ENCODE measurements at places on chromosomes 2 and 18.

DNA sequence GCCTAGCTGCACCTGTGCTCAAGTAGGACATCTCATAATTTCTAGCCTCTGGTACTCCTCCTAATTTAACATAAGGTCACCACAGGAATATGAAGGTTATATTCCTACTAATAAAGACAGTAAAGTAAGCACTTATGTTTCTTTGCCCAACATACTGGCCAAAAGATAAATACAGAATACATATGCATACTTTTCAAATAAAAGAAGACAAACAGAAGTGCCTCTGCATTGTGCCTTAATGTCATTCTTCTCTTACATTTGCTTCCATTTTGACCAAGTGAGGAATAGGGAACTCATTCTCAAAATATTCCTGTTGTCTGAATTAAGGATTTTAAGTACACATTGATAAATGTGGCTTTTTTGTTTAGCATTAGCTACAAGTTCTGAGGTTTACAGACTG, 5.6 kb downstream of the BCL11A start:
- DNase-seq = no peak

GRCh38 chr2:36469710-36470109, 114.1 kb downstream of the CRIM1 start:
- no peak for DNase-seq

DNA sequence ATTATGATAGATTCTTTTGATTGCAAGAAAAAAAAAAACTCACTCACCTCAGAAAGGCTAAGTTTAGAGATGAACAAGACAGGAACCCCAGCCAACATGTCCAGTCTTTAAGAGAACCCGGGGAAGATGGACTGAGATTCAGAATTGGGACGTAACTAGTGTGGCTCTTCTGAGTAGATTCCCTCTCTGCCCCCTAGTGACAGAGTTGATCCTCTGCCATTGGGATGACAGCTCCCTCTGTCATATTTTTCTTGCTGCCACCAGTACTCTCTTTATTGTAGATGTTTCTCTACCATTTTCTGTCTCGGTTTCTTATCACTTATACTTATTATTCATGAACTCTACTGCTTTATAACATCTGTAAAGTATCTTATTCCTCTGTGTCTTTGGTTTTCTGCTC, 77.7 kb downstream of the GULP1 start:
- no peak for DNase-seq

DNA sequence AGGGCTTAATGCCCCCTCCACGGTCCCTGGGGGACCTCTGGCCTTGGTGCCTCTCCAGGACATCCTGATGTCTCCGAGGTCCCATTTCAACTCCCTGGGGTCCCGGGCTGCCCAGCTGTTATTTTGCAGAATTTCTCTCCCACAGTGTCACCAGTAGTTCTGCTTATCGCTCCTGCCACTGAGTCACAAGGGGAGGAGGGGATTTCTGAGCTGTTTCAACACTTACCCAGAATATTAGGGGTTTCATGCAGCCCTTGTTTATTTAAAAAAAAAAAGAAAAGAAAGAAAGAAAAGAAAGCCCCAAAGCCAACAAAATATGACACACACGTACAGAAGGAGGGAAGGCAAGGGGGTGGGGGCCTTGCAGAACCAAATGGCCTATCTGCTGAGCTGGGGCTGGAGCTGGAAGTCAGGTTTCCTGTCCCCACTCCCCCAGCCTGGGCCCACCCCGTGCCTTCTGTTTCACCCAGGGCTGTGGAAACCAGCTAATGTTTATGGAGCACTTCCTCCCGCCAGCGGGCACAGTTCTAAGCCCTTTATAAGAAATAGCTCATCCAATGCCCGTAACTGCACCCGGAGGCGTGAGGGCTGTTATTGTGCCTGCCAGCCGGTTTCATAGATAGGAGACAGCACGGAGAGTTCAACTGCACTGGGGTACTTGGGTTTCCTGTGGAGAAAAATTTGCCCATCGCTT, 8.4 kb upstream of the ARID5A start:
- DNase-seq = peak; percentile 29

DNA sequence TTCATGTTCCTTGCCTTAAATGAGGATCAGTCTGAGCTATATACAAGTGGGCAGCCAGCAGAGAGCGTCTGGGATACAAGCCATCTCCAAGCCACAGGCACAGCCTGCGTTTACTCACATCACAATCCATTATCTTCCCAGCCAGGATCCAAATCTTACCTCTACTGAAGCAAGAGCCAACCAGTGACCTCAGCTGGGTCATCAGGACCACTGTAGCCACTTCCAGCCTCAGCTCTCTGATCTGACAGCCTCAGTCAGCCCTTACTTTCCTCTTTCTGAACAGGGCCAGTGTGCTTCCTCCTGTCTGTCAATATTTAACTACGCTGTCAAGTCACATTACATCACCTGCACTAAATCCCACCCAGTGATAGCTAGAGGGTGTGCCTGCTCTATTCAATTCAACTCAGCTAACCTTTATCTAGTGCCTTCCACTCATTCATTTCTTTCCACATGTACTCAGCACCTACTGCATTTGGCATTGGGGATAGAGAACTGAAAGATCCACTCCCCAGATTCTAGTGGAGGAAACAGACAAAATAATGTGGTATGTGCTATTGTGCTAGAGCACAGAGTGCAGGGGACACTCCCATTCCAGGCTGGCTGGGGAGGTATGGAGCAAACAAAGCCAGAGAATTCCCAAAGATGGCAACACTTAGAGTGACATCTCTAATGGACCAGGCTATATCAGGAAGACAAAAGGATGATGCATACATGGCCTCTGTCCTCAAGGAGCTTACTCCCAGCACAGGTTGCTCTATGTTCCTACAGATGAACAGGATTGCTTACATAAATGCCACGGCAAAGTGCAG, 146.5 kb downstream of the NCKAP5 start:
- no peak for DNase-seq

DNA sequence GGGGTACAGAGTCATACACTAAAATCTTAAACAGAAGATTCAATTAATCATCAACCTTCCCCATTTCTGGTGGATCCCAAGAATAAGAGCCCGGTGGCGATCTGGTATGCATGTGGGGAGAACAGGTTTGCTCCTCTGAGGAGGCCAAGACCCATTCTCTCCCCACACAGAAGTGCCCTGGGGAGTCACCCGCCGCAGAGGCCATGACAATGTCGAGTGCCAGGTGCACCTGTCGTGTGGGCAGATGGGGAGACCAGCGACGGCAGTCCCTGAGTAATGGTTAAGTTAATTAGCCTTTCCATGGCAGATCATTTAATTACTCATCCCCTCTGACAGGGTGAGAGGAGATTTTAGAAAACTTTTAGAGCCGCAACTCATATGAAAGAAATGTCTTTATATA, 345.0 kb downstream of the NCKAP5 start:
- no peak for DNase-seq

DNA sequence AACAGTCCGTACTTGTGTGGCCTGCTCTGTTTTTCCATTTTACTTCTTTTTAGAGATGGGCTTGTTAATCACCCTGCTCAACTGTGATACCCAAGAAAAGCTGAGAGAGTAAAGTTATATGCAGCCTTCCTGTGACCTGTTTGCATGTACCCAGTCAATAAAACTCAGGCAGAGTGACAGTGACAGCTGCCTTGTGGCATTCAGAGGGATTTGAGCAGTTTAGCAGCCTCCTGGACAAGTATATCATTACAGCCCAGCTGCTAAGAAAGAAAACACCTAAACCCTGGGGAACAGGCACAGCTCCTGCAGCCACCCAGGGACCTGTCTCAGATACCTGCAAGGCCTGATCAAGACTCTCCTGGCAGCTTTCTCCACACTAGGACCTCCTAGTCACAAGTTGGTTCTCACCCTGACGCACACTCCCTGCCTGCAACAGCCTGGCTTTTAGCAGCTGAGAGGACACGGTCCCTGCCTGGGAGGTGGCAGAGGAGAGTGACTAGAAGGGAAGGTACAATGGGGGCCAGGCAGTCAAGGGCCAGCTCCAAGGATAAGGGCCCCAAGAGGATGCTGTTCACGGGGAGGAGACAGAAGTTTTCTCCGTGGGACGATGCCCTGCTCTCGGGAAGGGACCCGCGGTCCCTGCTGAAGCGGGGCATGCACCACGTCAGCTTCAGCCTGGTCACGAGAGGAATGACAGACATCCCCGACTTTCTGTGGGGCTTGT, at the start of gene LRRC30:
LRRC30 (plus strand) TSS at position 464 of the 724 bp plus-strand sequence; CDS start at position 514, 50 bp downstream.
- no peak for DNase-seq

GRCh38 chr18:13051159-13051558, 60.0 kb downstream of the CEP192 start:
- no peak for DNase-seq

- no peak for DNase-seq
Observed at GRCh38 chr2:19198381-19198780, 160.0 kb downstream of the OSR1 start.

GRCh38 chr2:15556311-15556930, 4.7 kb downstream of the NBAS start:
- DNase-seq = no peak

DNA sequence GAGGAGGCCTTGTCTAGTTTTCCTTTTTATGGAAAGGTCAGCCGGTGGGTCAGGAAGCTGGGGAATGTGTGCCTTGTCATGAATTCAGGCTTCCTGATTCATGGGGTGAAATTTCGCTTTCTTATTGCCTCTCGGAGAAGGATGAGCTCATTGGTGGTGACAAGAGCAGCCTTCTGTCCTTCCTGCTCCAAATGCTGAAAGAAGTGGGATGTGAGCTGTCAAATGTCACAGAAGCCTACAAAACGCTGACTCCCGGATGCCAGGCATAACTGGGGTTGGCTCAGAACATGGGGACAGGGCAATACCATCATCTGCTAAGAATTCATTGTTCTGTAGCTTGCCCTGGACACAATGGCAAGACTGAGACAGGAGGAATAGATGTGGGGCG, 55.8 kb upstream of the FAM136A start:
- DNase-seq = no peak

DNA sequence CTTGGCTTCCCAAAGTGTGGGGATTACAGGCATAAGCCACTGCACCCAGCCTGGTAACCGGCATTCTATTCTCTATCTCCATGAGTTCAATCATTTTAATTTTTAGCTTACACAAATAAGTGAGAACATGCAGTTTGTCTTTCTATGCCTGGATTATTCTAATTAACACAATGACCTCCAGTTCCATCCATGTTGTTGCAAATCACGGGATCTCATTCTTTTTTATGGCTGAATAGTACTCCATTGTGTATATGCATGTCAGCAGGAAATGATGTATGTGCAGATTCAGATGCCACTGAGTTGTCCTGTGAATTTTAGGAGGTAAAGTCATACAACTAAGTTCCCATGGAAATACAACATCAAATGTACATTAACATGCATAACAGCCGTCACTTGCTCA, 24.7 kb upstream of the AMMECR1L start:
- DNase-seq = no peak

- DNase-seq = no peak
Observed at GRCh38 chr18:56637711-56638231, 621 bp downstream of the TXNL1 start.

DNA sequence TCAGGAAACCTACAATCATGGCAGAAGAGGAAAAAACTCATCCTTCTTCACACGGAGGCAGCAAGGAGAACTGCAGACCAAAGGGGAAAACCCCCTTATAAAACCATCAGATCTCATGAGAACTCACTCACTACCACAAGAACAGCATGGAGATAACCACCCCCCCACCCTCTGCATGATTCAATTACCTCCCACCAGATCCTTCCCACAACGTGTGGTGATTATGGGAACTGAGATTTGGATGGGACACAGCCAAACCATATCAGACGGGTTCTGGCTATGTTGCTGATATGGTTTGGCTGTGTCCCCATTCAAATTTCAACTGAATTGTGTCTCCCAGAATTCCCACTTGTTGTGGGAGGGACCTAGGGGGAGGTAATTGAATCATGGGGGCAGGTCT, 28.7 kb upstream of the CCDC150 start:
- DNase-seq = no peak

GRCh38 chr18:54229421-54230059, 5.1 kb upstream of the MBD2 start:
- DNase-seq = no peak

DNA sequence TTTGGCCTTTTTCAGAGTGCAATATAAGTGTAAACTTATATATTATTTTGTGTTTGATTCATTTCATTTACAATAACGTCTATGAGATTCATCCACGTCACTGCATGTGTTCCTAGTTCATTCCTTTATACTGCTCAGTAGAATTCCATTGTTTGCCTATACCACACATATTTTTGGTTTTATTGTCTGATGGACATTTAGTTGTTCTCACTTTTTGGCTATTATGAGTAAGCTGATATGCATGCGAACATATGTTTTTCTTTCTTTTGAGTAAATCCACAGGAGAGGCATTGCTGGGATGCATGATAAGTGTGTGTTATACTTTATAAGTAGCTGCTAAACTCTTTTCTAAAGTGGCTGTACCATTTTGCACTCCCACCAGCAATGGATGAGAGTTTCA, 314.8 kb upstream of the HS6ST1 start:
- DNase-seq = no peak
